ENCODE measurements at places on chromosomes 1 and 21.

GRCh38 chr21:15243406-15243805 lies 178.6 kb upstream of the NRIP1 start:
- DNase-seq: no peak

DNA sequence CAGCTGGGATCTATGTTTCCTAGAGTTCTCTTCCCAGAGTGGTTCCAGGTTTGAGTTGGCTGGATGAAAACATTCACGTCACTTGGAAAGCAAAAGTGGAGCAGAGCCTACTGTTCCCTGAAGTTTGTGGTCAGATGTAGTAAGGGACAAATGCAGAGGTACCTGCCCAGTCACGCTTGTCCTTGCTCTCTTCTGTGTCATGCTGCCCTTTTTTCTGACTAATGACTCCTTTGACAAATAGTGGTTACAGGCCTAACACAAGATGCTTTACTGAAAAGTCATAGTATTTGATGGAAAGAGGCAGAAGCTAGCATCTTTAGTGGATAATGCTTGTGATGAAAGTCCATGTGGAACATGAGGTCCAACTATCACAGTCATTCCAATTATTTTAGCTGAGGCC lies 881.4 kb upstream of the B3GALT2 start:
- no peak for DNase-seq

GRCh38 chr1:16231331-16232315 lies 5.4 kb downstream of the CPLANE2 start:
- DNase-seq: no peak

DNA sequence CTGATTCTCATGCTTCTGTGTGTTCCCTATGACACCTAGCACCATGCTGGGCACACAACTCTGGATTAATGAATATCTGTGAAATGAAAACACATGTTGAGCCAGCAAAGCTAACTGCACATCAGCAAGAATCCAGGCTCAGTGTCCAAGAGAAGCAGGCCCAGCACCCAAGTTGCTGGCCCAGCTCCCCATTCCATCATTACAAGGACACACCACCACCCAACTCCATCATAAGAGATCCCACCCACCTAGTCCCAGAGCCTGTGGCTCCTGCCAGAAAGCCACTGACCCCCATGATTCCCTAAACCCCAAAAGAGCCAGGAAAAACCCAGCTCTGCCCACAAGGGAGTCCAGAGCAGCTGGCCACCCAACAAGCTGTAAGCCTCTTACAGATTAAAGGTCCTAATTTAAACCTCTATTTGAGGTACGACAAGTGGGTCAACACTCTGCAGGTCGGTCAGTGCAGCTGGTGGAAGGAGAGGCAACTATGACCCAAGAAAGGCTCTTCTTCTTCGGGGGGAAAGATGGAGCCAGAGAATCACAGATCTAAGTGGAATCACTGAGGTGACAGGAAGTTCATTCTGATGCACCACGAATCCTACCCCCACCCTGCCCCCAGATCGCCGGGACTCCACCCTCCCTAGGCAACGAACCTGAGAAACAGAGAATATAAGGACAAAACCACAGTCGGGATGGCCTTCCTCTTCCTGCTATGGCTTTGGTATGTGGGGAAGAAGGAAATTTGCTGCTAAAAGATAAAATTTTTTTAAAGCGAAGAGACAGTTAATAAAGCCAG lies 58.2 kb downstream of the CD34 start:
- no peak for DNase-seq

- DNase-seq: no peak
Measured at GRCh38 chr1:63678200-63678599, 85.0 kb downstream of the PGM1 start.

DNA sequence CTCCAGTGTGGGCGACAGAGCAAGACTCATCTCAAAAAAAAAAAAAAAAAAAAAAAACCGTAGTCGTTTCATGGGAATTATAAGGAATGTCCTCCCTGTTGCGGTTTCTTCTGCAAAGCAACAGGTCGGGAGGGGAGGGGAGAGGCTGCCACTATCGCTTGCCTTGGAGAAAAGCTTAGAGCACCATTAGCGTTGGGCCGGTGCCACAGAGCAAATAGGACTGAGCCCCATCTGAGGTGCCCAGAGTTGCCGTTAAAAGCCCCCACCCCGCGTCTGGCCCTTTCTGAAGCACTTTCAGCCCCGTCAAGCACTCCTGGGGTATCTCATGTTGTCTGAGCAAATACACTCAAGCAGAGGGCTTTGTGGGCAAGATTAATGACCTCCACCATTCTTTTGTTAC lies 2.2 kb downstream of the RIPPLY3 start:
- no peak for DNase-seq

DNA sequence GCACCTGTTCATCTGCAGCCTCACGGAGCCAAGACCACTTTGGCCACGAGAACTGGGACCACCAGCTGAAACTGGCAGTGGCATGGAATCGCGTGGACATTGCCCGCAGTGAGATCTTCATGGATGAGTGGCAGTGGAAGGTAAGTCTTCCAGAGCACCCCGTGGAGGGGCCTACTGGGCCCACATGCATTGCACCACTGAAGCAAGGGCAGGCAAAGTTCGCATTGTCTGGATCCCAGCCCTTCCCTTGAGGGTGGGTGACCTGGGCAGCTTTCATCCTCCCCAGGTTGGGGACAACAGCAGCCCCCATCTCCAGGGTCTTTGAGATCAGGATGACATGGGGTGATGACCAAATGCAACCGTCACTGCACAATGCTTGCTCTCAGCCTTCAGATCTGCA lies 37.5 kb downstream of the TRPM2 start:
- DNase-seq: peak; percentile 12

- no peak for DNase-seq
Measured at GRCh38 chr21:46375560-46376230, 51.7 kb downstream of the PCNT start.

DNA sequence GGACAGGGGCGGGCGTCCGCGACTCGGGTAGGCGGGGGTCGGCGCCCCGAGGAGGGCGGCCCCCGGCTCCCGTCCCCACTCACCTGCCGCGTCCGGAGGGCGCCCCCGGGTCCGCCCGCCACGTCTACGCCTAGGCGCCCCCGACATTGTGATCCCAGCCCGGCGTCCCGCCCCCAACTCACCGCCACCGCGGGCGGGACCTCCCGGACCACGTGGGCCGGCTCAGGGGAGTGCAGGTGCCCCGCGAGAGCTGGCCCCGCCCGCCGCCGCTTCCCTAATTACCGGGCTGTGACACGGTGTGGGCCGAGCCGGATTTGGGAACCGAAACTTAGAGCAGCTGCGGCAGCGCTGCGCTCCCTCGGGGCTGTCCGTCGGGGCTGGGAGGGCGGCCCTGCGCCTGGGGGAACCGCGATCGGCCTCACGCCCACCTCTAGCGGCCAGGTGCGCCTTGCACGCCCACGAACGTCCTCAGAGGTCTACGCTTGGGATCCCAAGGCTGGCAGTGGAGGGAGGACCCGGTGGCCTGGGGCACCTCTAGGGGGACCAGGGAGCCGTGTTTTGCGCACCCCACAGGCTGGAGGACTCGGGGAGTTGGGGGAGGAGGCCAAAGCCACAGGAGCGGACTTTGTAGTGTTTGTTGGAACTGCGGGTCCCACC lies 521 bp upstream of the NADK start:
- peak; percentile 91 for DNase-seq

DNA sequence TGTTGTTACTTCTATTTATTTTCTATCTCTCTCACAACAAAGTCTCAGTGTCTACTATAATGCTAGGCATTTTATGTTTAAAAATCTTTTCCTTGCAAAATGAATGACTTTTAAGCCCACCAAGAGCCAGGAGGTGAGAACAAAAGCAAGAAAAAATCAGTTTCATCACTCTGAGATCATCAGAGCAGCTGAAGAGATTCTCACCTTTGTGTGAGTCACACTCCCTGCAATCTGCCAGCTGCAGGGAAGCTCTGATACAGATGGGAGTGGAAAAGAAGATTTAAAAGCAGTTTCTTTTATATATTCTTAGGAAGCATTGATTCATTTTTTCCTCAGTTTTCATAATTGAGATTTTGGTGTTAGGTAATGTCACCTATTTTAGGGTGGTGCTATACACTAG lies 107.6 kb downstream of the LHX9 start:
- DNase-seq: no peak

DNA sequence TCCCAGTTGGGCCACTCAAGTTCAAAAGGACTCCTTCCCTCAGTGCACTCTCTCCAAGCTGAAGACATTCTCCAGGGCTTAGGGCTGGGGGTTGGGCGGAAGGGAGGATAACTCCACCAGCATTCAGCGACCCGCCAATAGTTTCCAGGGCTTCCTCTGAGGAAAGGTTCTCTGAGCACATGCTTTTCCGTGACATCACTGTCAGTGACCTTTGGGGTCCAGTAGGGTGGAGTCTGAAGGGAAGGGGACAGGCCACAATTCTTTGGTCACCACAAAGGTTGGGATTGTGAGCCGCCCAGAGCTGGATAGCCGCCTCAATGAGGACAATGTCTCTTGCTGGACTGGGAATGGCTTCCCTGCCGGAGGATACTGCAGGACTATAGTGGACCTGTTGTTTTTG lies 22.8 kb upstream of the RXRG start:
- DNase-seq: no peak

GRCh38 chr1:12102066-12102465 lies 39.0 kb downstream of the TNFRSF8 start:
- no peak for DNase-seq

GRCh38 chr1:208081972-208082371 lies 162.2 kb downstream of the PLXNA2 start:
- no peak for DNase-seq

- DNase-seq: no peak
Measured at GRCh38 chr21:45104560-45104959, 30.2 kb downstream of the ADARB1 start.

DNA sequence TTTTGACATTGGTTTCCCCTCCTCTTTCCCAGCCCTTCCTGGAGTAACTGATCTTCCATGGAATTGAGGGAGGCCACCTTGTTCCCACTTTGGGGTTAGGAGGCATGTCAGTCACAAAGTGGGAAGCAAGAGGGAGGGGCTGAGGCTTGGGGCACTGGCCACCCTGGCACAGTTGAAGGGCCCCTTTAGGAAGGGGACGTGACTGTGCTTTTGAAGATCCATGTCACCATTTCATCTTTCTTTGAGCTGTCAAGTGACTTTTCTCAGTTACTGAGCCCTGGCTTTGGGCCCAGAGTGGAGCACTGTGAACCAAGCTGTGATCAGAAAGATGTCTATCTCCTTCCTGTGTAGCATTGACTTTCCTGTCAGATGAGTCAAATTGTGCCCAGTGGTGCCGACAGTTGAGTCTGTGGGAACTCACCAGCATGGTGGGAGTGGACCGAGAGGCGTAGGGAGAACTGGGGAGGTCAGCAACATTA lies 38.5 kb upstream of the TDRD10 start:
- no peak for DNase-seq

Data from MV-4-11 (cell line).